ENCODE measurements at places on chromosomes 3 and 15. TPM values are rescaled to one million over a fixed set of nuclear protein-coding genes. Genes with fewer than 3 reads are reported as not detected.

Gene IDH3A
- total RNA-seq: 166 TPM

- no peak for DNase-seq
Observed at GRCh38 chr3:139127101-139127500, 82.4 kb upstream of the PRR23C start.

GRCh38 chr3:87333393-87333892, 57.1 kb upstream of the POU1F1 start:
- no peak for DNase-seq

GRCh38 chr3:14658978-14659377, 7.4 kb downstream of the CCDC174 start:
- no peak for DNase-seq

Gene ADCY5
- 170 TPM for total RNA-seq

Gene MAGEL2
- 0.13 TPM for total RNA-seq

- no peak for DNase-seq
Observed at GRCh38 chr15:76393614-76394013, 57.0 kb downstream of the ISL2 start.

Gene AHSG
- not detected for total RNA-seq

Gene PLSCR1
- total RNA-seq: 25.8 TPM

- DNase-seq: no peak
Observed at GRCh38 chr3:66211779-66212178, 9.0 kb upstream of the SLC25A26 start.

GRCh38 chr15:50075319-50075718, 43.7 kb downstream of the ATP8B4 start:
- DNase-seq: no peak

DNA sequence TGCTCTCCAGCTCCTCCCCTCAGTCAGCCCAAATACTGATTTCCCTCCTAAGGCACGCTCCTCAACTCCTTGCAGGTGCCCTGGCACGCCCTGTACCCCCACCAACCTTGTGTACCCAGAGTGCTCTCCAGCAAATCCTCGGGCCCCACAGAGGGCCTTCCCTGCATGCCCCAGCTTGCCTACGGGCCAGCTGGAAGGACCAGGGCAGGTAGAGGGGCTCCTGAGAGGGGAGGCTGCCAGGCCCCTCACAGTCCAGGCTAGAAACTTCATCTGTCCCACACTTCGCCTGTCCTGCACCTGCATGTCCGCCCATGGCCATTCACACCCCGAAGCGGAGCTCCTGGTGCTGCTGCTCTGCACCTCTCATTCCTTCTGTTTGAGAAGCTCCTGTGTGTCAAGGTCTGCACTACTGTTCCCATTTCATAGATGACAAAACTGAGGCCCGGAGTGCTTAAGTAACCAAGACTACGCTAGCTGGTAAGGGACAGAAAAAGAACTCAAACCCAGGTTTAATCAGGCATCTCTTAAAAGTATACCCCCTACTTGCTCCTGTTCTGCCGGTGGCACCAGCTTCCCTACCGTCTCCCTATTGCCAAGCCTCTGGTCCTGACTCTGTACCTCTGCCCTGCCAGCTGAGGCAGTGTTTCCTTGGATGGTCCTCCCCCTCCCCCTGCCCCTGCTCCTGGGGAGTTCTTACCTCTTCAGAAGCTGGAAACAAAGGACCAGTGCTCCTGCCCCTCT, 35.6 kb downstream of the ZXDC start:
- no peak for DNase-seq

GRCh38 chr3:49076646-49077045, 17.2 kb downstream of the QRICH1 start:
- no peak for DNase-seq

GRCh38 chr15:94127006-94127405, 104.4 kb upstream of the MCTP2 start:
- no peak for DNase-seq

- no peak for DNase-seq
Observed at GRCh38 chr3:137692803-137693431, 71.2 kb upstream of the SOX14 start.

DNA sequence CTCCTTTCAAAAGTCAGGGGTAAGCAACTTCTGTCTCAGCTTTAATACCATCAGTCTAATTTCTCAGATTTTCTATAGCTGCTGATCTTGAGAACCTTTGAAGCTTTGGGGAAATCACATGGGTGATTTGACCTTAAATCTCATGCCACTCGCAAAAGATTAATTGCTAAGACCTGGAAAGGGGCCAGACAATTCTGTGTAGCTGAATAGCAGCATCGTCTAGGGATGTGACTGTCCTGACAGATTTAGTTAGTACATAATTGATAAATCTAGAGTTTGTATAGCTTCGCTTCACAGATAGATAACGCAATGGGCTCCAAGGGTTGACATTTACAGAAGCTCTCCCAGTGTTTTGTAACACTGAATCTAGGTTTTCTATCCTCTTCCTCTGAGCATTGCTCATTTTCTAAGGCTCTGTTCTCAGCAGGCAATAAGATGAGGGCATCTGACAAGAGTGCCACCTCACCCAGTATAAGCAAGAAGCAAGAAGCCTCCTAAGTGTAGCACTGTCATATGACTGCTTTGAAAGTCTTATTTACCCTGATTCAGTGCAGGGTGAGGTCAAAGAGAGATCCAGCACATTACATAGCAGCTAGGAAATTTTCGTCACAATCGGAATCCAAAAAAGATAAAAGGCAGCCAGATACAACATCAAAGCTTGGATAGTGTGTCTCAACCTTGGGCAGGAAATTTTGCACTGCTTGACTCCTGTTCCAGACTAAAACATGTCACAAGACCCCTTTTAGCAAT, 47.7 kb upstream of the DUT start:
- DNase-seq: no peak

Gene CDCP1
- total RNA-seq: 4.9 TPM

GRCh38 chr3:196274585-196274984, 12.9 kb downstream of the PCYT1A start:
- no peak for DNase-seq

- no peak for DNase-seq
Observed at GRCh38 chr3:31234145-31234544, 298.6 kb upstream of the STT3B start.

DNA sequence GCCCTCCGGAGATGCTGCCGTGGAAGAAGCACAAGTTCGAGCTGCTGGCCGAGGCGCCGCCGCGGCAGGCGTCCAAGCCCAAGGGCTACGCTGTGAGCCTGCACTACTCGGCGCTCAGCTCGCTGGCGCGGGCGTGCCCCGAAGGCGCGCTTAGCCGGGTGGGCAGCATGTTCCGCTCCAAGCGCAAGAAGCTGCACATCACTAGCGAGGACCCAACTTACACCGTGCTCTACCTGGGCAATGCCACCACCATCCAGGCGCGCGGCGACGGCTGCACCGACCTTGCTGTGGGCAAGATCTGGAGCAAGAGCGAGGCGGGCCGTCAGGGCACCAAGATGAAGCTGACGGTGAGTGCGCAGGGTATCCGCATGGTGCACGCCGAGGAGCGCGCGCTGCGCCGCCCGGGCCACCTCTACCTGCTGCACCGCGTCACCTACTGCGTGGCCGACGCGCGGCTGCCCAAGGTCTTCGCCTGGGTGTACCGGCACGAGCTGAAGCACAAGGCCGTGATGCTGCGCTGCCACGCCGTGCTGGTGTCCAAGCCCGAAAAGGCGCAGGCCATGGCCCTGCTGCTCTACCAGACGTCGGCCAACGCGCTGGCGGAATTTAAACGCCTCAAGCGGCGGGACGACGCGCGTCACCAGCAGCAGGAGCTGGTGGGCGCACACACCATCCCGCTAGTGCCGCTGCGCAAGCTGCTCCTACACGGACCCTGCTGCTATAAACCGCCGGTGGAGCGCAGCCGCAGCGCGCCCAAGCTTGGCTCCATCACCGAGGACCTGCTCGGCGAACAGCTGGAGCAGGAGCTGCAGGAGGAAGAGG, 1.3 kb downstream of the FAM43A start:
- DNase-seq: peak; percentile 72

DNA sequence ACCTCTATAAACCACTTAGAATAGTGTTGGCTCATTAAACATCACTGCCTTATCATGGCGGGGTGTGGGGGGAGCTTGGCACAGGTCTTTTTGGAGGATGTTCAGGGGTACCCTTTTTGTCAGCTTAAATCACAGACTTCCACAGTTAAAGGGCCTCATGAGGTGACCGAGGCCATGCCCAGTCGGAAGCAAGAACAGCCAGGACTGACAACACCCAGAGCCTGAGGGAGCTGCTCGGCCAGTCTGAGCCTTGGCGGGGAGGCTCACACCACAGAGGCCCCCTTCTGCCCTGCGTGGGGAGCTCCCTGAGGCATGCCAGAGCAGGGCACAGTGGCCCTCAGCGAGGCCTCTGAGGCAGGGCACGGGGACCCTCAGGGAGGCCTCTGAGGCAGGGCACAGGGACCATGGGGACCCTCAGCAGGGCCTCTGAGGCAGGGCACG, 49.5 kb downstream of the UMPS start:
- no peak for DNase-seq

GRCh38 chr3:106014518-106014917, 145.7 kb upstream of the CBLB start:
- no peak for DNase-seq

GRCh38 chr3:112376992-112377391, 44.0 kb downstream of the CD200 start:
- no peak for DNase-seq

Gene ERC2
- total RNA-seq: 1.7 TPM

- no peak for DNase-seq
Observed at GRCh38 chr15:100009372-100009771, 276.1 kb upstream of the LYSMD4 start.

Gene PCOLCE2
- total RNA-seq: 101 TPM

Gene GOLGA6L7
- not detected for total RNA-seq

DNA sequence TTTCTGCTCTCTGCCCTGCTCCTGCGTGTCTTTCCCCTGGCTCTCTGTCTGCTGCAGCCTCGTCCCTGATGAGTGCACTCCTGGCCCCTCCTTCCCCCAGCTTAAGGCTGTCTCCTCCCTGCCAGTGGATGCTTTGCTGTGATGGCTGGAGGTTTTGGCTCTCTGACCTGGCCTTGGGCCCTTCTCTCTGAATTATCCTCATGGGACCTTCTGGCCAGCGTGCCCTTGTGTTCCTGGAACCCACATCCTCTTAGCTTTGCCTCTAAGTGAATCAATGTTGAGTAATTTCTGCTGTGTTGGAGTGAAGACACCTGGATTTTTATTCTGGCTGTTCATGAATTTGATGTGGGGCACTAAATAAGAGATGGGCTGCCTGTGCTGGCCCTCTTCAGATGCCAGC, 9.8 kb upstream of the TNFAIP8L3 start:
- peak; percentile 74 for DNase-seq

DNA sequence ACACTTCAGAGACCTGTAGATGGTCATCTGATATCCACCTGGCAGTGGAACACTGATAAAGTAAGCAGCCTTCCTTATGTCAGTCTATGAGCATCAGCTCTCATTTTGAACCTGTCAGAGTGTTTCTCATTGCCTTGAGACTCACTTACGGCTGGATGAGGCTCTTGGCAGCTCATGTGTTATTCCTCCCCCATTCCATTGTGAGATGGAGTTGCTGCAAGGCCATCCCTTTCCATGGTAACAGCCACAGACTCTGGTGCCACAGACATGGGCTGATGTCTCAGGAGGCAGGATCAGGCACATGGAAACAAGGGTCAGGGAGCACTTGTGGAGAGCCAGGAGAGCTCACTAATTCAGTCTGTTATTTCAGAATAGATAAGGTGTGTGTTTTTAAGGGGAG, 11.9 kb downstream of the KCNAB1 start:
- no peak for DNase-seq

Gene FBXO40
- total RNA-seq: 85.5 TPM

Gene ATP2B2
- 0.12 TPM for total RNA-seq

DNA sequence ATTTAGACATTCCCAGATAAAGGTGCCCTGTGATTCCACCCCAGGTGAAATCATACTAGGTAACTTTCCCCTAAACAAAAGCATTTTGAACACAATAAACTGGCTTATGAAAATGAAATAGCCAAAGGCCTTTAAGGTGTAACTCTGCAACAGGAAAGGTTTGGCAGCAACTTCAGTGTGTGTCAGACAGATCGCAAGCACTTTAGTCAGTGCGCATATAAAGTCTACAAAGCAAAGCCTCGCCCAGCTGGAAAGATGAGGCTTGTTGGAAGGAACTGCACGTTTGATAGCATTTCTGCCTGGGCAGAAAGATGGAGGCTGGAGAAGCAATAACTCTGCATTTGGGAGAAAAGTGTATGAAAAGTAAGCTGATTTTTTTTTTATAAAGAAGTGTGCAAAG, 57.9 kb downstream of the PRICKLE2 start:
- DNase-seq: no peak

DNA sequence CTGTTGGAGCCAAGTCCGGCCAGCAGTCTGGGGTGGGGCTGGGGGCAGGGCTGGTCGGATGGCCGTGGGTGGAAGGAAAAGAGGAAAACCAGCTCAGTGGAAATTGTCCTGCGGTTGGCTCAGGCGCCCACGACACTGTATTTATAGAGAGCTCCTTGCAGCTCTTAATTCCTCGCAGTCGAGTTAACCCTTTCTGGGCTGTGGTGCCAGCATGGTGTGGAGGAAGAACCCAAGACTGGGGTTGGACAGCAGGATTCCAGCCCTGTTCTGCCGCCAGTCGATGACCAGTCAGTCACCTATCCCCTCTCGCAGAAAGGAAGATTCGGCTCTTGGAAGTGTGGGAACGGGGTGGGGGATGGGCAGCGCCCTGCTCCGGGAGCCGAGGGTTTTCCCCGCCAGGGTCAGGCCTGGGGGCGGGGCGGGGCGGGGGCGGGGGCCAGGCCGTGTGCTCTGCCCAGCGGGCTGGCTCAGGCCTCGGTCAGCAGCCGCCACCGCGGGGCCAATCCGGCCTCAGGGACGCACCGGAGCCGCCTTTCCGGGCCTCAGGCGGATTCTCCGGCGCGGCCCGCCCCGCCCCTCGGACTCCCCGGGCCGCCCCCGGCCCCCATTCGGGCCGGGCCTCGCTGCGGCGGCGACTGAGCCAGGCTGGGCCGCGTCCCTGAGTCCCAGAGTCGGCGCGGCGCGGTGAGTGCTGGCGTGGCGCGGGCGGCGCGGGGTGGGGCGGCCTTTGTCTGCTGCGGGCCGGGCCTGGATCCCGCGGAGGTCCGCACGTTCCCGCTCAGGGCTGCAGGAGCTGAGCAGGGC, at the start of gene CD276:
TSS of gene CD276 (plus strand) at position 607 of the 804 bp plus-strand sequence. CDS start 15,257 bp downstream, outside the sequence.
- peak; percentile 81 for DNase-seq

GRCh38 chr3:61589856-61590255, 28.5 kb downstream of the PTPRG start:
- DNase-seq: no peak

Gene CFAP100
- total RNA-seq: not detected

GRCh38 chr3:40871394-40871793, 327.9 kb upstream of the CTNNB1 start:
- no peak for DNase-seq

Gene LOXL1
- 30.4 TPM for total RNA-seq

Gene DNAH12
- total RNA-seq: not detected

Gene IQCF5
- not detected for total RNA-seq

Gene TNK2
- 29.3 TPM for total RNA-seq

Gene GOLGA6L10
- 0.42 TPM for total RNA-seq

Gene FANCD2
- total RNA-seq: 1.4 TPM

Measured in heart left ventricle (tissue), 16 donors.